ENCODE measurements at places on chromosomes 16 and 17. TPM values are rescaled to one million over a fixed set of nuclear protein-coding genes. Genes with fewer than 3 reads are reported as not detected.

- no peak for DNase-seq
Observed at GRCh38 chr17:32222621-32223020, 43.0 kb upstream of the RHBDL3 start.

DNA sequence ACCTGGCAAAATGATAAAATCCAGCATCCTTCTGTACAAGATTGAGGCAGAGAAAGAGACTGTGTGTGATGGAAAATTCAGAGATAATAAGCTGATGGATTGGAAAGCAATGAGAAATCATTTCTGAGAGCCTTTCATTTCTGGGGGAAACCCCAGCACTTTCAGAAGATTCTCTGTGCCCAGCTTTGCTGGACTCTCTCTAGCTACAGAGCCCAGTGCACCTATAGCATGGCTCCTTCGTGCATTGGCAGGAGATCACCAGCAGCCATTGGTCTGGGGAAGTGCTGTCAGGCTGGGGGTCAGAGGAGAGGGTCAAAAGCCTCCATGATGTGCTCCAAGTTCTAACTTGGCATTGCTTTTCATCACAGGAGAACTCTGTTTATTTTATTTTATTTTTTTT lies 259.9 kb downstream of the SOX9 start:
- no peak for DNase-seq

- DNase-seq: no peak
Observed at GRCh38 chr17:41909088-41909487, 9.7 kb downstream of the ACLY start.

ASPA gene
- 0.98 TPM for total RNA-seq

GRCh38 chr17:82559566-82560251 lies 40.2 kb downstream of the FOXK2 start:
- no peak for DNase-seq

TEX19 gene
- not detected for total RNA-seq

DNA sequence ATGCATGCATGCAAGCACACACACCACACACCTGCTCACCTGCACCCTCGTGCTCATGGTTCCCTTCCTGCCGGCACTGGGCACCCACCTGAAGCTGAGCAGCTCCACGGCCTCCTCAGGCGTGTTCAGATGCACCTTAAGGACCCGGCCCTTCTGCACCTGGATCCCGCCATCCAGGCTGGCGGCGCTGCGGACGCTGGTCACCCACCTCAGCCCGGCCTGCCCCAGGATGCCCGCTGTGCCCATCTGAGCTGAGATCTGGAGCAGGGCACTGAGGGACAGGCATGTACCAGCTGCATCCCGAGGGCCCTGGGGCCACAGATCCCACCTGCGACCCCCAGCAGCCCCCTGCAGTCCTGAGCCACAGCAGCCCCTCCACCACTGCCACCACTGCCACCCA lies 110.0 kb downstream of the LITAF start:
- no peak for DNase-seq

SPNS2 gene
- total RNA-seq: 11.5 TPM

DNA sequence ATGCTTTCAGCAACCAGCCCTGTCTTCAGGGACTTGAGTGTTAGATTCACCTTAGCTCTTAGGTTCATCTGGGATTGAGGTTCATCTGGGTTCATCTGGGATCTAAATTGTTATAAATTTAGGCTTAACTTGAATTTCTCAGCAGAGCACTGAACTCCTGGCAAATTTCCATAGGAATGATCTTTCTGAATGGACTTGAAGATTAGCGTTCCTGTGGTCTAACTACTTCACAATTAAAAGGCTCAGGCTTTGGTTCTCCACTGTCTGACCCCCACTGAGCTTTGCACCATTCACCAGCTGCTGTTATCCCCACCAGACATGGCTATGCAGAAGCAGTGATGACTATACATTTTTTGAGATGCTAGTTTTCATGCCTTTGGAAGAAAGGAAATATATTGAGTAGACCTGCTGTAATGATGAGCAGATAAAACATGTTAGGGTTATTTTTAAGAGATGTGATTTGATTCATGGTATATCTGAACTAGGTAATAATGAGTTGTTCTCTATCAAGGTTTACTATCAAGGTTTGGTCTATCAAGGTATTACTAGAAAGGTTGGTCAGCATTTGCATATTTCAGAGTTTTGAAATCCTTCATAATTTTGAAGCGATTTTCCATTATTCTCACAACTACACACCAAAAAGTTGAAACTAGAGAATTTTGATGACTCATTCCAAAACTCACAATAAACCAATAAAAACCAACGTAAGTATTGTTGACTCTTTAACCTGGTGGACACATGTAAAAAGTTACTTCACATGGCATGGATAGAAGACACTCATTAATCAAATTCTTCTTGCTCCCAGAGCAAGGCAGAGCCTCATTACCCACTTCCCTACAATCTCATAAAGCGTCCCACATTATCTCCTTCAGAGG lies 71.7 kb downstream of the SNX11 start:
- no peak for DNase-seq

DNA sequence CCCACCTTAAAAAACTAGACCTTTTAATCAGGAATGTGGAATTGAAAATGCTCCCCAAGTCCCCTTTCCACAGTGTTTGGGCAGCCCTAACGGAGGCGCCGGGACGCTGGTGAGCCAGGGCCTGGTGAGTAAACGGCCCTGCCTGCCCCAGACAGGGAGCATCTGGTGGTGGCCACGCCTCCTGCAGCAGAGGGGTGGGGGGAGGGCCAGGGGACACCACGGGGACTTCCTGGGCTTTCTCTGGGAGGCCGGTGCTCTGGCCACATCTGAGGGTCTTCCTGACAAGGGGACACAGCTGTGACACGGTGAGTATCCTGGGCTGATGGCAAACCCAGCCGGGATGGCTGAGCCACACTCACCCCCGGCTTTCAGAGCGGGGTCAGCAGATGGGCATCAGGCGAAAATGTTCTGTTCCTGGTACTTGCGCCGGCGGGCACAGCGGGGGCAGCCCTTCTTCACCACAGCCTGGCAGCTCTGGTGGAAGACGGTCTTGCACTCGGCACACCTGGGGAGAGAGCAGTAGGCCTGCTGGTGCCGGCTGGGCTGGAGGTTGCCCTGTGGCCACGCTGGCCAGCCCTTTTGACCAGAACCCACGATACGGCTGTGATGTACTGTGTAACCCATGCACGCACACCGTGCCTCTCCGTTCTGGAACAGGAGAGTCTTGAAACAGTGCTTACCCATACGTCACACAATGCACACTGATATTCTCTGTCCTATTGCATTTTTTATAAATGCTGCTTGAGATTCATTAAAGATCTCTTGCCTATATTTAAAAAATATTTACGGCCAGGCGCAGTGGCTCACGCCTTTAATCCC lies 5.0 kb upstream of the ARHGAP27 start:
- DNase-seq: no peak

- no peak for DNase-seq
Observed at GRCh38 chr16:68767581-68767980, 30.5 kb downstream of the CDH1 start.

TBC1D26 gene
- 0.33 TPM for total RNA-seq

All from breast epithelium (tissue), 4 donors.